HepG2 (cell line): ENCODE measurements at places on chromosomes 4 and X. TPM values are rescaled to one million over a fixed set of nuclear protein-coding genes. Genes with fewer than 3 reads are reported as not detected.

Gene GAGE1
- total RNA-seq, result not detected in 2 replicates

Gene FGF2
- 0.02 and 0.04 TPM in 2 replicates for total RNA-seq

DNA sequence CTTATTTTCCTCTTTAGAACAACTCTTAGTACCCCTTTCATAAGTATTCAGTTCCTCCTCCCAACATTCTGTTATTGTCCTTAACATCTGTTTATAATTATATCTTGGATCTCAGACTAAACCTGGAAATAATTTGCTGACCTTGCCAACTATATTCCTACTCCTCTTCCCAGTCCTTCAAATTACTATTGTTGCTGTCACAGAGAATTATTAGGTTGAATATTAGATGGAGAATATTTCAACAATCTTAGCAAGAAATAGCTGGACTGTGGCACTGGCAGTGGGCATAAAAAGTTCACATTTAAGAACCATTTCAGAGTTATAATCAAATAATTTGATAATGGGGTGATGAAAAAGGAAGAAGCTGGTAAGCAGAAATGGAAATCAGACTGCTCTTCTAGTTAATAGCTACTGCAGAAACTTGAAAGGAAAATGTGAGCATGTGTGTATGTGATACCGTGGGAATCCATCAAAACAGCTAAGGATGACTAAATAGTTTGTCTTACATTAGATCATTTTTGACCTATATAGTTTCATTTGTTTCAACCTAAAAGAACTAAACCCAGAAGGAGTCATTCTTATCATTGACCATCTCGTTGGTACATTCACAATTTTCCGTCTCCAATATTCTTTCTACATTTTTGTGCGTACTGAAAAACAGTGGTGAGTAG, 43.3 kb upstream of the PRDM8 start:
- no peak for DNase-seq

DNA sequence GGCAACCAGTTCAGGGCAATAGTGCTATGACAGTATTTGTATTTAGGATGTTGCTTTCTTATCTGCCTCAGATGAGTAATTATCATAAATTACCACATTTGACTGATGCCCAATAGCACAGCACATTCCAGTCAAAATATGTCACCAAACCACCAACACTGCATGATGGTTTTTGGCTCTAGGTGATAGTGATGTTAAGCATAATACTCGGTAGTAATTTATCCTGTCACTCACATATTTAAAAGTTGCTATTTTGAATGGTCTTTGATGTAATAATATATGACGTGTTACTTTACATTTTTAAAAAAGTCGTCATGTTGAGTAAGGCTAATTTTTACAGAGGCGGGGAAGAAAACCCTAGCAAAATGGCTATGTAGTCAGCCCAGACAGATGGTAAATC, 42.5 kb downstream of the UNC5C start:
- no peak for DNase-seq

DNA sequence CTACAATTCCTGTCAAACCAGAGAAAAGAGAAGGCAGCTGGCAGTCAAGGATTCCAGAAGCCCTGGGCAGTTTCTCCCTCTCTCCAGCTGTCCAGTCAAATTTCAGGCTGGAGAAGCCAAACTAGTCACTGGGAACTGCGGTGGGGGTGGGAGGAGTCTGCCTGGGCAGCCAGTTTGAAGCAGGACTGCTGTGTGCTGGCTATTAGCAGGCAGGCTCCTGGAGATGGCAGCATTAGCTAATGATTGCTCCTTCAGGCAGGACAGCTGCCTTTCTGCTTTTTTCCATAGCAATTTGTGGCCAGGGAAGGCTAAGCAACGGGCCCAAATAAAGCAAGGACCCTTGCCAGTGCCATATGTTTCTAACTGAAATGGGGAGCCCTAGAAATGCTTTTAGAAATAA, 44.7 kb upstream of the FGF13 start:
- DNase-seq, result no peak

- no peak for DNase-seq
These were observed 66.3 kb downstream of the GAB1 start for GRCh38 chr4:143402776-143403552.

GRCh38 chr4:168367065-168367464, 48.5 kb upstream of the DDX60 start:
- DNase-seq, result no peak

- DNase-seq, result no peak
These were observed 61.2 kb downstream of the C4orf50 start for GRCh38 chr4:5957076-5957475.

DNA sequence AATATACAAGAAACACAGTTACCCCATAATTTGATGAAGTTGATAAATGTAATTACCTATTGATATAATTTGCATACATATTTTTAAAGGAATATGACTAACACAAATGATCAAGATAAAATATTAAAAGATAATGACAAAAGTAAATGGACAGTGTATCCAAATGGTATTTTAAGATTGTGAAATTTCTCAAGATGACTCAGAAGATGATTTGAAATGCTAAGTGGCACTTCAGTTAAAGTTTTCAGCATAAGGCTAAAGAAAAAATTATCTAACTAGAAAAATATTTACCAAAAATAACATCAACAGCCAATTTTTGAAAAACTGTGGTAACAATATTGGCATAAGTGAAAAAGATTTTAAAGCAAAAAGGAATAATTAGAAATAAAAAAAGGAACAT, 248.4 kb upstream of the NDST4 start:
- no peak for DNase-seq

DNA sequence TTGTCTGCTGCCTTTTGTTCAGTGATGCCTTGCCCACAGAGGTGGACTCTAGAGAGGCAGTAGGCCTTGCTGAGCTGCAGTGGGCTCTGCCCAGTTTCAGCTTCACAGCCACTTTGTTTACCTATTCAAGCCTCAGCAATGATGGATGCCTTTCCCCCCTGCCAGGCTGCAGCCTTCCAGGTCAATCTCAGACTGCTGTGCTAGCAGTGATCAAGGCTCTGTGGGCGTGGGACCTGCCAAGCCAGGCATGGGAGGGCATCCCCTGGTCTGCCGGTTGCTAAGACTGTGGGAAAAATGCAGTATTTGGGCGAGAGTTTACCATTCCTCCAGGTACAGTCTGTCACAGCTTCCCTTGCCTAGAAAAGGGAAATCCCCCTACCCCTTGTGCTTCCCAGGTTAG, 175.2 kb upstream of the PBDC1 start:
- no peak for DNase-seq

DNA sequence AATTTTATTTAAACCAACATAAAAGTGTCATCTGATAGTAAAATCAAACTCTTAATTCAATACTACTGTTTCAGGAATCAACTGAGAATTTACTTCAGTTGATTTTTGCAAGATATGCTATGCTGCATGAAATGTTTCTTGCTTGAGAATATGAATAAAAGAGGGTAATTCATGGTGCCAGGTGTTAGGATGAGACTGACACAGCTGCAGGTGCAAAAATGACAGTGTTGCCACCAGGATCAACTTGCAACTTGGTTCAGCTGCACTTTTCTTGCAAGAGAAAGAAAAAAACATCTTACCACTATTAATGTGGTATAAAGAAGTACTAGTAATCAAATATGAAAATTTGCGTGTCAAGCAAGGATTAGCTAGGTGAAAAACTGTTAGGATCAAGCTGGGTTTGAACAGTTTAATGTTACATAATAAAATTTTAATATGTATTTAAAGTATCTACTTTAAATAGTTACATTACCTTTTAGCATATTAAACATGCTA, 49.7 kb downstream of the CHIC2 start:
- DNase-seq, result no peak

DNA sequence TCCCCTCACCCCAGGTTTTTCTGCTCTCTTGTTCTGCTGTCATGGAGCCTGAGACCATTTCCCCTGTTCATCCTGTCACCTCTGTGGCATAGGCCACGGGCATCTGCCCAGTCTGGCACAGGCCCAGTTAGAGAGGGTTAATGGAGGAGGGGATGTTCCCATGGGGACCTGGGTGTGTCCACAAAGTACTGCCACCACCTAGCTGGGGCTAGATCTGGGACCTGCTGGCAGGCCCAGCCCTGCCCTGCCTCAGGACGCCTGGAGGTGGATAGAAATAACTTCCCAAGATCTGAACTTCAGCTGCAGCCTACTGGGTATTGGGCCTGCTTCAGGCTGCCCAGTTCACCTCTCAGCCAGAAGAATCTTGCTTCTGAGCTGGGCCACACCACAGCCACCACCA, 13.5 kb downstream of the EFNB1 start:
- no peak for DNase-seq

GRCh38 chr4:1409491-1410425, 3.5 kb upstream of the NKX1-1 start:
- DNase-seq, result no peak

GRCh38 chrX:18664947-18665346, 7.0 kb downstream of the RS1 start:
- DNase-seq, result no peak

GRCh38 chr4:182803235-182803634, 114.0 kb downstream of the DCTD start:
- no peak for DNase-seq
